ENCODE measurements at places on chromosomes 2 and 18. TPM values are rescaled to one million over a fixed set of nuclear protein-coding genes. Genes with fewer than 3 reads are reported as not detected.

Gene TCF23
- 0.36 TPM for polyA plus RNA-seq

Gene SEPTIN10
- polyA plus RNA-seq, result 57.9 TPM

DNA sequence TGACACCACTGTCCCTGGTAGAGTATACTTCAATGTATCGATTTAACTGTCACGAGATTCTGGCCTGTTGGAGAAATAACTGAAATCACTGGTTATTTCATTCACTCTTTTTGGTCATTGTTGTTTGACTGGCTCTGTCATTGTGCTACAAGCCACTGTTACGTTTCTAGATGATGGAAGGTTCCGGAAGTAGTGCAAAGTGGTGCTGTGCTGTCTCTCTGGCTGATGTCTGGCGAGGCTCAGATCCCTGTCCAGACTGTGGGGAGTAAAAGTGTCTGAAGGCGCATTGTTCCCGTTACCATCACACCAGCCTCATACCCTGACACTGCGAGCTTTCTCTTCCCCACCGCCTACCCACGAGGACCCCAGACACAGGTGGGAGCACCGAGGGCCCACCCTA, 11.7 kb downstream of the CNDP1 start:
- no peak for DNase-seq

DNA sequence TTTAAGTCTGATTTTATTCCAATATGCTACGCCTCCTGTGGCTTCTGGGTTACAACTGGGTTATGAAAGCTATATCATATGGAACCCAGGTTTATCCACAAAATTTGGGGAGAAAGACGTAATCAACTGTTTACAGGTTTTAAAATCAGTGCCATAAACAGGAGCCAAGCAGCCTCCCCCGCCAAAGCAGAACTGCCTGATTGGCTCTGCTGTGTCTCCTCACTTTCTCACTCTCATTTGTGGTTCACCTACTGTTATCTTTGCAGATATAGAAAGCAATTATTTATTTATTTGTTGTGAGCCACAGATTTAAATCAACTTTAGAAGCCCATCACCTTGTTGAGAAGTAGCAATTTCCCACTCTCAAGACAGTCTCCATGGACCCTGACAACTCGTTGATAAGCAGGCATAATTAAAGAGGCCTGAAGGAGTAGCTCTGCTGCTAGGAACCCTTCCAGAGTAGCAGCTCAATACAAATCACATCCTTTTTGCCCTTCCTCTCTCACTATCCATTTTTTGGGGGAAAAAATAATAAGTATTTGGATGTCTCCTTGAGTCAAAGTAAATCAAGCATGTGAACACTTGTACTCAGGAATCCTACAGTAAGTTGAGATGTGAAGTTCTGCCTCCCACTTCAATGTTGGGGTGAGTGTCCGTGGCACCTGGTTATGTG, 191.0 kb upstream of the CCDC150 start:
- no peak for DNase-seq

DNA sequence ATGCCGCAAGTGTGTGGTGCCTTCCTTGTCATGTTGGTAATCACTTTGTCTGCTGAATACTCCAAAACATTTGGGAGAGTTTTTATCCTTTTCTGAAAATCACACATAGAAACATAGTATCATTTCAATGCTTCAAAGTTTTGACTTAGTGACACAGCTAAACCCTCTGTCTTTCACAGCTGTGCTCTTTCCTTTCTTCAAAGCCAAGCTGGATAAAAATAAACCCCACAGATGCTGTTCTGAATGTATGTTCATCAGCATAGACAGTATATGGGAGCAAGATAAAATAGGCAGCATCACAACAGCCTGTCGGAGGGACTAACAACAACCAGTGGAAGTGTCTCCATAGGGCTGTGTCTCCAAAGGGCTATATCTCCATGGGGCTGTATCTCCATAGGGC, 331.3 kb upstream of the DCC start:
- DNase-seq, result no peak

GRCh38 chr2:218953366-218953954, 6.0 kb upstream of the CDK5R2 start:
- no peak for DNase-seq

DNA sequence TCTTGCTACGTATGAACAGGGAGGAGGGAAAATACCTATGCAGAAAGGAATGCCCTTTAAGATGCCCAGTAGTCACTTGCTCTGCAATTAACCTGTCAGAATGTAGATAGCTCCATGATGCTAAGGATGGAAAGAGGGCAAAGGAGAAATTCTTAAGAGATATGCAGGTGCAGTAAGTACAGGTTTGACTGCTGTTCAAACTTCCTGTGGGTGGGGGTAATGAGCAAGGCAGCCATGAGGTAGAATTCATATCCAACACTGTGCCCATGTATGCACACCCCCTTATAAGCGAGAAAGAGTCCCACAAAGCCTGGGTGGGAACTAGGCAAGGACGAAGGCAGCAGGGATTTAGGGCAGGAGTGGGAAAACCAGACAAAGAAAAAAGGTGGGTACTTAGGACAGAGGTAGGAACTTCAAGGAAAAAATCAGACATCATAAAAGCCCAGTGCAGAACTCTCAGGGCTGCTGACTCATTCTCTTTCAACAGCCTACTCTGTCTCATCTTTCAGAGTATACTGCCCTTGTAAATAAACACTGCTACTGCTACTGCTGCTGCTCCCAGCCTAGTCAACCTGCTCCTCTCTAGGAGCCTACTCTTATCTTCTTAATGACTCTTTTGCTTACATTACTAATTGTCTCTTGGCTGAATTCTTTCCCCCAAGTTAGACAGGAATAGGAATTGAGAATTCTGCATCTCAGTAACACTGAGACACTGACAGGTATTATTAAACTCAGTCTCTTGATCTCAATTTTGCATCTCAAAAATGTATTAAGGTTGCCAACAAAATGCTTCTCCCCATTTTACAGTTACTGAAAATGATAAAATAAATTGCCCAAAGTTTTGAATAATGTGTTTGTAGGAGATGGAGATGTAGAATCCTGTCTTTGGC, 189.0 kb downstream of the PTH2R start:
- DNase-seq, result no peak
